ENCODE measurements at places on chromosomes 7 and 10.
A peak's percentile ranks its signal among the peaks of the same experiment; 100 is the strongest.

GRCh38 chr10:60230892-60231291 lies 158.8 kb downstream of the ANK3 start:
- peak; percentile 17 for DNase-seq

- DNase-seq, result no peak
Measured at GRCh38 chr10:33249659-33250345, 84.7 kb downstream of the NRP1 start.

GRCh38 chr7:33191340-33191739 lies 62.0 kb downstream of the BBS9 start:
- DNase-seq, result no peak

DNA sequence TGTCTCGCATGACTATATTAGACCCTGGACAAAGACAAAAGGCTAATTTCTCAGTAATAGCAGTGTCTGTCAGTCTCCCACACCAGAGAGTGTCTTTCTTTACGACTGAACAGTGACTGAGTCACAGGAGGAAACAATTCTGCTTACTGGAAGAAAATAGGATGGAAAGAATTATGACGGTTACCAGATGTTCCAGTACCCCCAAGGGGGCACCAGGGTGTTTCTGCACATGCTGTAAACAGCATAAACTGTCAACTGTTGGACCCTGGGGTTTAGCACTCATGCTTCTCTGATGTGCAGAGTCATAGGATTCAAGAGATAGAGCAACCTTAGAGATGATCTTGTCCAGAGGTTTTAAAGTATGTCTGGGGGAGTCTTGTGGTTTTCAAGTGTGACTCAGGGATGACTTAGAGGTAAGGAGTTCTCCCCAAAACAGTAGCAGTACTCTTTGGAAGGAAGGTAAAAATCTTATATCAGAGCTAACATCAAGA lies 291.7 kb downstream of the THSD7A start:
- DNase-seq, result peak; percentile 35

- DNase-seq, result no peak
Measured at GRCh38 chr7:136853654-136854053, 14.8 kb upstream of the CHRM2 start.

DNA sequence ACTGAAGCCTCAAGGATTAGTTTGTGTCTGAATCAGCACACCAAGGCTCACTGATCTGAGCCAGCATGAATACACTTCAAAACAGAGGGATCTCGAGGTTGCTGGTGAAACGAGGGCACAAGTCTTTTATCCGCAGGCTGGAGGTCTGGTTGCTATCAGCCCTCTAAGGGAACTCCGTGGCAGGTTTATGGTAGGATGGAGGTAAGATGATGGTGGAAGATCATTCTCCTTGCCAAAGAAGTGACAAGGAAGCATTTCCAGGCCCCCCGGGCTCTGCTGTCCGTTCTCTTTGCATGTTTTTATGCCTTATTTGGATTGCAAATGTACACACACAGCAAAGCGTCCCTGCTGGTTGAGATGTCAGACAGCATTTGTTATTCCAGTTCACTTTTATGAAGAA lies 268.3 kb downstream of the ARHGAP12 start:
- DNase-seq, result no peak

GRCh38 chr7:7746458-7746857 lies 28.1 kb upstream of the RPA3 start:
- no peak for DNase-seq

GRCh38 chr7:93765475-93765874 lies 125.1 kb downstream of the TFPI2 start:
- peak; percentile 31 for DNase-seq

DNA sequence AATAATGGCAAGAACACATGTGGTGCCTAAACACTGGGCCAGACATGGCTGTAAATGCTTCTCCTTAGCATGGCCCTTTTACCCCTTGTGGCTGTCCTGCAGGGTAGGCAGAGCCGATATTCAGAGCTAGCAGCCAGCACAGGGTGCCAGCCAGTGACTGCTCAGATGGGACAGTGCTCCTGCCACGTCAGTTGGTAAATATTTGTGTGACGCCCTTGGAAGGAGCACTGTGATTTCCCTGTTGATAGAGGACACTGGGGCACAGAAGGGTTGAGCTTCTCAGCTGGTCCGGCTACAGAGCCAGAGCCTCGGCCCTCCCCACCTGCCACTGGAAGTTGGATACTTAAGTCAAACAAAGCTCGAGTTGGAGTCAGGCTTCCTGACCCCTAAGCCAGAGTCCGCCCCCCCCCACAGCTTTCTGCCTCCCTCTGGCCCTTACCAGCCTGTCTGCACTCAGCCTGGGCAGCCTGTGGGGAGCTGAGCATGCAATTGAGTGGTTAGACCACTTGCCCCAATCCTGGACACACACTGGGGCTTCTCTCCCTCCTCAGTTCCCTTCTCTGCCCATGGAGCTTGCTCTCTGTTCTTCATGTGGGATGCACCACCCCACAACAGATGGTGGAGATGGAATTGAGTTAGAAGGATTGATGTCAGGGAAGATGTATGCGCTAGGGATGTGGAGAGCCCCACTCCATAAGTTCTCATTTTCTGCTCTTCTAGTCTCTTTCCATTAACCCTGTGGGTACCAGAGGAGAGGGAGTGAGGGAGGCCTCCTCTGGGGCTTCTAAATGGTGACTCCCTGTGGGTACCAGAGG lies 350.8 kb downstream of the PLXNA4 start:
- DNase-seq, result no peak

- peak; percentile 59 for DNase-seq
Measured at GRCh38 chr10:112875476-112876267, 74.4 kb upstream of the TCF7L2 start.

- DNase-seq, result no peak
Measured at GRCh38 chr10:60277656-60278055, 112.0 kb downstream of the ANK3 start.

- DNase-seq, result peak; percentile 94
Measured at GRCh38 chr7:98284335-98285036, 3.0 kb downstream of the BRI3 start.

- peak; percentile 97 for DNase-seq
Measured at GRCh38 chr7:73894733-73895551, 34.0 kb downstream of the TMEM270 start.

- DNase-seq, result no peak
Measured at GRCh38 chr10:131852176-131852822, 48.5 kb upstream of the PPP2R2D start.

GRCh38 chr10:125661941-125662515 lies 20.9 kb downstream of the TEX36 start:
- peak; percentile 47 for DNase-seq

DNA sequence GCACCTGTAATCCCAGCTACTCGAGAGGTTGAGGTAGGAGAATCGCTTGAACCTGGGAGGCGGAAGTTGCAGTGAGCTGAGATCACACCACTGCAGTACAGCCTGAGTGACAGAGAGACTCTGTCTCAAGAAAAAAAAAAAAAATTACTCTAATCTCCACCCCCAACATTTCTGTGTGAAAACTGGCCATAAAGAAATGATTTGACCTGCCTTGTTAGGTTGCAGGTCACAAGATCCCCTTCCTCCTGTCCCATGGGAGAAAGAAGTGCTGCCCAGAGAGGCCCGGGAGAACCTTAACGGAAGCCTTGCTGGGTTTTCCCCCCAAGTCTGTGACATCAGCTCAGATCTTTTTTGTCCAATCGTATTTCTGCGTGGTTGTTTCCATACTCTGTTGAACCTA lies 8.7 kb upstream of the CALHM1 start:
- DNase-seq, result no peak

- DNase-seq, result no peak
Measured at GRCh38 chr7:26376175-26376917, 84.7 kb downstream of the SNX10 start.

All from LHCN-M2 (cell line).